Stimulated activated CD4-positive, alpha-beta T cell treated with anti-CD3 and anti-CD28 coated beads, TNF-alpha, amount 100 ng/mL, for 24 hours (primary cell): ENCODE measurements at places on chromosomes 3 and 15.

GRCh38 chr15:78691851-78692421 is 50.9 kb upstream of the CHRNB4 start:
- no peak for DNase-seq

DNA sequence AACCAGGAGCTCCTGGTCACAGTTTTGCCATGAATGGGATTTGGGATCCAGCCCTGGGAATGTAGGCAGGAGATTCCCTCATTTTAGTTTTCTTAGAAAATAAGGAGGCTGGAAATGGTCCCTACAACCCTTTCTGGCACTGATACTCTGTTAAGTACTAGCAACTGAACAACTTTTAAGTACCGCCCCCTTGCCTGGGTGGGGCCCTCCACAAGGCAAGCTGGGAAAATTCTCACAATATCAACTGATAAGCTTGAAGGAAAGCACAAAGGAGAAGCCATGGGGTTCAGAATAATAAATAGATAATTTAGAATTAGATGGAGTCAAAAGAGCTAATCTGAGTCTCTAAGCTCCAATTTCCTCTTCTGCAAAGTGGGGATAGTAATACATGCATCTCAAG is 4.2 kb upstream of the DGKG start:
- DNase-seq = no peak

- DNase-seq = no peak
These were observed 40.0 kb downstream of the ATG7 start for GRCh38 chr3:11312166-11312565.

- no peak for DNase-seq
These were observed 17.4 kb downstream of the SUSD5 start for GRCh38 chr3:33201195-33201594.
